CD4-positive, alpha-beta T cell treated with Interleukin-6 for 4 hours (primary cell): ENCODE measurements at places on chromosomes 11 and 22.

DNA sequence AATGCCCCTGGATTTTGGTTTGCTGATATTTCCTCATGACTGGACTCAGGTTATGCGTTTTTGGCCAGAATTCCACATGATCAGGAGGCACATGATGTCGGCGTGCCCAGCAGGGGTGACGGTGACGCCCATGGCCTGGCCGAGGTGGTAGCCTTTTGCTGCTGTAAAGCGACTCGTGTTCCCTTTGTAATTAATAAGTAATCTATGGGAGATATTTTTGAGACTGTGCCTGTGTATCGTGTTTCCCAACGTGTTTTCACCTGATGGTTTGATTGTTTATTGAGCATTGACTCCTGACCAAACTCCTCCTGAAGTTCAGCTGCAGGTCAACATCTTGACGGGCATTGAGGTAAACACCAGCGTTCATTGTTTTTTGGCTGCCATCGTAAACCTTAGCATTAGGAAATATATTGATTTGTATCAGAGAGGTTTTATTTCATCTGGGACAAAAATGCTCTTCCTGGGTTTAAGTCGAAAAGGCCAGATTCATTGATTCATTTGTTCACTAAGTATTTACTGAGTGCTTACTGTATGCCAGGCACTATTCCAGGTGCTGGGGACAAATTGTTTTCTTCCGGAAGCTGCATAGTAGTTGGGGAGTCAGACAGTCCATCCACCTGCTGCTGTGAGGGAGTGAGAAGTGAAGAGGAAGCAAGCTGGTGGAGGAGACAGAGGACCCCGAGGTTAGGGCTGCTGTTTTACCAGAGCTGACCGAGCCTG, 23.6 kb downstream of the DCPS start:
- no peak for DNase-seq

- DNase-seq = peak; percentile 19
Observed at GRCh38 chr11:65182258-65183170, 786 bp downstream of the CAPN1 start.

DNA sequence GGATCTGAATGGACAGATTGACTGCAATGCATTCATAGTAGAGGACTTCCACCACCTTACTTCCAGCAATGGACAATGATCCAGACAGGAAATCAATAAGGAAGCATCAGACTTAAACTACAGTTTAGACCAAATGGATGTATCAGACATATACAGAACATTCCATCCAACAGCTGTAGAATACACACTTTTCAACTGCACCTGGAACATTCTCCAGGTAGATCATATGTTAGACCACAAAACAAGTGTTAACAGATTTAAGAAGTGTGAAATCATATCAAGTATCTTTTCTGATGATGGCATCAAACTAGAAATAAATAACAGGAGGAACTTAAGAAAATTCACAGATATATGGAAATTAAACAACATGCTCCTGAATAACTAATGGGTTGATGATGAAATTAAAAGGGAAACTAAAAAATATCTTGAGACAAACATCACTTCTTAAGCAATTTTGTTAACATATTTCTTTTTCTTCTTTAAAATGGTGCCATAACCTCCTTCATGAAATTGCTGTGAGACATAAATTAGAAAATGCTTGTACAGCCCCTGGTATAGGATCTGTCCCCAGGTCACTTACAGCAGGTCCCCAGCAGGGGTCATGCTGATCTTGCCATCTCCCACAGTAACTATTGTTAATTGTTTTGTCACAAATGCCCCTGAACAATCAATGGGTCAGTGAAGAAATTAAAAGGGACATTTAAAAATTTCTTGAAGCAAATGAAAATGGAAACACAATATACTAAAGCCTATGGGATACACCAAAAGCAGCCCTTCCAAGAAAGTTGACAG, 100.0 kb upstream of the OR4B1 start:
- no peak for DNase-seq

- DNase-seq = no peak
Observed at GRCh38 chr11:117391181-117391580, 63.5 kb downstream of the CEP164 start.

GRCh38 chr11:44051171-44051570, 3.4 kb downstream of the ACCSL start:
- DNase-seq = no peak

DNA sequence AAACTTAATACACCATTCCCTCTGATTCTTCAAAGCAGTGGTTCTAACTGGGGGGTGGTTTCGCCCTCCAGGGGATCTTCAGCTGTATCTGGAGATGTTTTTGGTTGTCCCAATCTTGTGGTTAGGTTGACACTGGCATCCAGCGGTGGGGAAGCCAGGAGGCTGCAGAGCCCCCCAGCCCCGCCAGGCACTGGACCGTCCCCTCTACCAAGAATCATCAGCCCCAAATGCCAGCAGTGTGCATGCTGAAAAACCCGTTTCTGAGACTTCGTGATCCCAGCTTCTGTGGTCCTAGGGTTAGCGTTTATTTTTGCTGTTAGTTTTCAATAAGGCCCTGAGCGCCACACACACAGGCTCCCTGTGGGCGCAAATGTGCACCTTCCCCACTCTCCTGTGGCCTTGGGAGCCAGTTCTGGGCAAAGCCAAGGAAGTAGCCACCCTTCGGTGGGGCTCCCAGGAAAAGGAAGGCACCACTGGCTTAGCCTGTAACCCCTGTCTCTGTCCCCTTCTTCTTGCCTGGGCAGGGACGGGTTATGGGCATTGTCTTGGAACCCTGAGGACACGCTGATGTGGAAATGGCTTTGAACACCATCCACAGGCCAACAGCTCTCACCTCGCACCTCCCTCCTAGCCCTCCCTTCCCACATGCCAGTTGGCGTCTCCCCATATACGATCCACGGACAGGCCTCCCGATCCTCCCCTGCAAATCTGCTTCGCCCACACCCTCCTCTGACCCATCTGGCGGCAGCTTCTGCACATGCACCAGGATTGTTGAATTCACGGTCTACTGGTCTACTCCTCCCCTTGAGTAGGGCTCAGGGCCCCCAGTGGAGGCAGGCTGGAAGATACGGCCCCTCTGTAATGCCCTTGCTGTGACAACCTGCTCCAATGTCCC, 71.4 kb upstream of the CCND1 start:
- DNase-seq = no peak

GRCh38 chr22:19679522-19680101, 34.7 kb upstream of the SEPTIN5 start:
- DNase-seq = peak; percentile 67

DNA sequence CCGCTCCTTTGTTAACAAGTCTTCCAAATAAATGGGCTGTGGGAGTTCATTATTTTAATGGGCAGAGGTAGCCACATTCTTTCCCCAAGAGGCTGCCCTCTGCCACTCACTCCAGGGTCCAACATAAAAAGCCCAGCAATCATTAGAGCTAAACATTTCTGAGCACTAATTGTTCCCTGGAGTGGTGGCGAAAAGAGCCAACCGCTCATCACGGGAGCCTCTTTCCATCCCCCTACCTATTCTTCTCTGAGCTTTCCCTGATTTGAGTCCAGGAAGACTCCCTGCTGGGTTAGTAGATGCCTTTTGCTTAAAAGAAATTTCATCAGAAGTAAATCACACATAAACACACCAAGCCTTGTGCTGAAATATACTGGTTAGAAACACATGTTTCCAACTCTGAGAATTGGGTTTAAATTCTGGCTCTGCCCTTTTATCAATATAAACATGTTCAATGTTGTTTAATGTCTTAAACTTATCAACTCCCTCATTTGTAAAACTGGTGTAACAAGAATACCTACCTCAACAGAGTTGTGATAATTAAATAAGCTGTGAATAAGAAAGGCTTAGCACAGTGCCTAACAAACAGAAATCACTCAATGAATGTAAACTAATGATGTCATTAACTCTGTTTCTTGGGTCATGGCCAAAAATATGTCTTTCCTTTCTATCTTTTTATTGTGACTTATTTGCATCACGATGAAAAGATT, at the start of gene OR5A2:
OR5A2 (minus strand) TSS at position 53 of the 707 bp plus-strand sequence. CDS start 3,460 bp downstream, outside the sequence.
- no peak for DNase-seq

DNA sequence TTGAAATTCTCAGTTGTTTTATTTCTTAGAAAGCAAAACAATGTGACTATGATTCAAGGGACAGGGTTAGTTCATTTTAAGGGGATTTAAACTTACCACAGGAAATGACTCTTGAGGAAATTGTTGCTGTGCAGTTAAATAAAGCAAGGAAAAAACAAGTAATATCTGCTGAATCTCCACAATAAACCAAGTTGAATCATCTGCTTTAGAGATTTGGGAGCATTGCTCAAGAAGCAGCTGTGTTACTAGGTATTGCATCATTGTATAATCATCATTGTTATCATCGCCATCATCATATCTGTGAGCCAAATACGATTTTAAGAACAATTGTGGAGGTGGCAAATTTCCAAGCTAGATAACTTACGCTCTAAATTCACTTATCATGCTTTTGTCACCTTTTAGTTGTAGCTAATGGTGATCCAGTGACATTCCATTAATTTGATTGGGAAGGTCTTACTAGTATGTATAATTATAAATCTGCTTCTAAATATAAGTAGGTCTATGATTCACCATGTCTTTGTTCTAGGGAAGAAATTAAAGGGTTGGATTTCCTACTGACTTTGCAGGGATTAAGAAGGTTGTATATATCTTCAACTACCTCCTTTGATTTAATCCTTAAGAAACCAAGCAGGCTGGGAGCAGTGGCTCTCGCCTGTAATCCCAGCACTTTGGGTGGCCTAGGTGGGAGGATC, 19.9 kb downstream of the MMP10 start:
- no peak for DNase-seq

DNA sequence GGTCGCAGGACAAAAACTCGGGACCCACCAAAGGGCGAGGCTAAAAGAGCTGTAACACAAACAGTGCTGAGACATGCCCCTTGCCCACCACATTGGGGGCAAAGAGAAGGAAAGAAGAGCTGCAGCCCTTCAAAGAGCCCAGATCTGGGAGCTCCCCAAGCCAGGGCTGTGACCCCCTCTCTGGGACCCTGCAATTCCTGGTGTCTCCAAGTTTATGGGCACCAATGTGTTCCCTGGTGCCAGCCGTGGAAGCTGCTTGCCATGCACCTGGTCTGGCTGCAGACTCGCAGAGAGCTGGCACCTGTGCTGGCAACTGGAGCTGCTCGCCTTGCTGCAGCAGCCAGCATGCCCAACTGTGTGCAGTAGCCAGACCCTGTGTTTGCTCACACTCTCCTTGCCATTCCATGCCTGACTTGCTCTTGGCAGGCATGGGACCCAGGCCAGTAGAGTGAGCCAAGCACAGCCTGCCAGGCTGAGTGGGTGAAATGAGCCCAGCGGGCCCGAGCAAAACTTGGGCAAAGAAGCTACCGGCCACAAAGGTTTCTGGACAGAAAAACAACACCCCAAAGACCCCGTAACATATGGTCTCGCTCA, 16.0 kb downstream of the RRP8 start:
- no peak for DNase-seq

GRCh38 chr11:14331476-14332136, 27.4 kb downstream of the RRAS2 start:
- DNase-seq = no peak

GRCh38 chr11:13220148-13220547, 57.4 kb upstream of the BMAL1 start:
- no peak for DNase-seq

- no peak for DNase-seq
Observed at GRCh38 chr11:120632579-120632978, 121.0 kb downstream of the GRIK4 start.

GRCh38 chr11:125591649-125592304, 875 bp upstream of the STT3A start:
- peak; percentile 35 for DNase-seq

GRCh38 chr22:31346255-31346732, at the start of gene PATZ1:
Gene PATZ1, minus strand, starts transcription at chr22:31346346. Its CDS starts 744 bp downstream, at chr22:31345602.
- DNase-seq = peak; percentile 83

GRCh38 chr11:76152741-76153570, 53.3 kb downstream of the WNT11 start:
- DNase-seq = no peak

DNA sequence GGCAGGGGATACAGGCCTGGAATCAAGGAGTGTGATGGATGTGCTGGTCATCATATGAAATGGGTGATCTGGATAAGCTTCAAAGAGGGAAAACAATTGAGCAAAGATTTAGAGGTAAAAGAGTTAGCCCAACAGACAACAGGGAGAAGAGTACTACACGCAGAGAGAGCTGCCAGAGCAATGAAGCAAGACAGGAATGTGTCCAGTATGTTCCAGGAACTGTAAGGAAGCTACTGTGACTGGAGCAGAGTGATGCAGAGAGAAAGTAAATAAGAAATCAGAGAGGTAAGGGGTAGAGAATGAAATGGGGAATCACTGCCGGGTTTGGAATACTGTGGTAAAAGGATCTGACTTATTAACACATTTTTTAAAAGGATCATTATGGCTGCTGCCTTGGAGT, 255.1 kb downstream of the DCDC1 start:
- no peak for DNase-seq

DNA sequence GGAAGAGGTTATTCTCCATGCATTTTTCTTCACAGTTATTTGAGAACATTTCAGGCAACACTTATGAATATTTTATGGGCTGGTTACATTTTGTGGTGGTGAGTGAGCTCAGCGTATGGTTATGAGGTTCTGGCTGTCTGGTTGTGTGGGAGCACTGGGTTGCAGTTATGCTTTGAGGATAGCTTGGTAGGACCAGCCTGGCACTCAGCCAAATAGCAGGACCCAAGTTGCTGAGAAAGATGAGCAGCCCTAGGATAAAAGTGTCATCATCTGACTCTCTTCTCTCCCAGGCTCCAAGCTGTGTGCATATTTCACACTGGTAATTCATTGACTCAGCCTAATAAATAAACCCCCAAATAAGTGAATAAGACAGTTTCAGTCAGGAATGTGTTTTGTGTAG, 8.1 kb upstream of the SRSF8 start:
- no peak for DNase-seq

DNA sequence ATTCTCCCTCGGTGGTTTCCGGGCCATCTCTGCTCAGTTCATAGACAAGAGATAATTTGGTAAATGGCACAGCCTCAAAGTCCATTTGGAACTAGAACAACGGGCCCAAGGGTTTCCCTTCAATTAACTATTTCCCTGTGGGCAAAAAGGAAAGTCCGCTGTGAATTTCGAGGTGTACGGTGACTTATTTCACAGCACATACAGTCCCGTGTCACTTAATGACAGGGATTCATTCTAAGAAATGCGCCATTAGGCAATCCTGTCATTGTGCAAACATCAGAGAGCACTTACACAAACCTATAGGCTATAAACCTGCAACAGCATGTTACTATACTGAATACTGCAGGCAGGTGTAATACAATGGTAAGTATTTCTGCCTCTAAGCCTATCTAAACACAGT, 551.6 kb downstream of the OPCML start:
- DNase-seq = no peak

- DNase-seq = no peak
Observed at GRCh38 chr22:47568700-47569099, 806.2 kb downstream of the TBC1D22A start.

- no peak for DNase-seq
Observed at GRCh38 chr11:473415-473814, 23.3 kb downstream of the PTDSS2 start.

GRCh38 chr11:115459563-115459962, 44.7 kb downstream of the CADM1 start:
- DNase-seq = no peak

GRCh38 chr11:1437500-1437899, 47.8 kb downstream of the BRSK2 start:
- DNase-seq = no peak

GRCh38 chr11:128517451-128518230, 69.7 kb downstream of the ETS1 start:
- no peak for DNase-seq
